ENCODE measurements at places on chromosomes 4 and X. TPM values are rescaled to one million over a fixed set of nuclear protein-coding genes. Genes with fewer than 3 reads are reported as not detected.
A peak's percentile ranks its signal among the peaks of the same experiment; 100 is the strongest.

The VCX3B gene
- not detected for total RNA-seq

DNA sequence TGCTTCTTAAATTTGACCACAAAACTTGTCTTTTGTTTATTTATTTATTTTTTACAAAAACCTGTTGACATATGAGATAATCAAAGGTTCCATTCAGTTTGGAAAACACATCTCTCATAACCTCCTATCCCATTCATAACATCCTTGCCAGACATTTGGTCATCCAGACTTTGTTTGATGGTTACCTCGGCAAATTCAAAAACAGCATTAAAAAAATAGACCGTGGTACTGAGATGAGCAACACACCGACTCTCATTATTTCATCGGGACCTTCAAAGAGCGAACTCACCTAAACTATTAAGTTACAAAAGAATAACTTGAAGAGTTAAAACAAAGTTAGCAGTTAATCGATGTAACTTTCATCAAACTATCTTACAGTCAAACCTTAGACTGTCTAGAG lies 85.8 kb upstream of the RPS6KA3 start:
- no peak for DNase-seq

DNA sequence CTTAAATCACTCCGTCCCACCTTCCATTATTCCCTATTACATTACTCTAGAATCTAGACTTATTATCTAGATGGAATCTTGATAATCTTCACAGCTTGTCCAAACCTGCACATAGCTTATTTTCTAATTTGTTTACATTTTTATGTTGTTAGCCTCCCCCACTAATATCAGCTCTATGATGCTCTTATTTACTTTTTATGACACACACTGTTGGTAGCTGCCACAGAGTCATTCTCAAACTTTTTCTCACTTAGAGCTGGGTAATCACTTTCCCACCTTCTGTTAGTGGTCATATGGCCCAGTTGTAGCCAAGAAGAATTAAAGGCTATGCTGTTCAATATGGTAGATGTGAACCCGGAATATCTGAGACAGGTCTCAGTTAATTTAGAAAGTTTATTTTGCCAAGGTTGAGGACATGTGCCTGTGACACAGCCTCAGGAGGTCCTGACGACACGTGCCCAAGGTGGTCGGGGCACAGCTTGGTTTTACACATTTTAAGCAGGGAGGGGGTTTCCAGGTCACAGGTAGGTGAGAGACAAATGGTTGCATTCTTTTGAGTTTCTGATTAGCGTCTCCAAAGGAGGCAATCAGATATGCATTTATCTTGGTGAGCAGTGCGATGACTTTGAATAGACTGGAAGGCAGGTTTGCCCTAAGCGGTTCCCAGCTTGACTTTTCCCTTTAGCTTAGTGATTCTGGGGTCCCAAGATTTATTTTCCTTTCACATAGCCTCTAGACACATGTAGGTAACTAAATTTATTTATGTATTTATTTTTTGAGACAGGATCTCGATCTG lies 7.0 kb upstream of the ADGRA3 start:
- DNase-seq = peak; percentile 70

DNA sequence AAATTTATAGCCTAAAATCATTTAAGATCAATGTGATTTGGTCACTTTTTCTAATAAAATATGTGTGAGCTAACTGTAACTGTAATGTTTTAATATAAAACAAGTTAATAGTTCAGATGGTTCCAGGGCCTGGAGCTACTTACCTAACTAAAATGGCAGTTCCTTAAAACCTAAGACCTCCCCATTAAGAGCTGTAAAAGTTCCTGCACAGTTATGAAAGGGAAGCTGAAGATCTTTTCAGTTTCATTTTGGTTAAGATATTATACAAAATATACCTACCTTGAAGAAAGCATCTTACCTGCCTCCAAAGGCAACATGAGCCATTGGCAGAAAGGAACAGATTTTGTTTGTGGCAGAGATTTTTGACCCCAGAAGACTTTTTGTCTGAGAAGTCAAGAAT lies 30.1 kb downstream of the HPF1 start:
- no peak for DNase-seq

DNA sequence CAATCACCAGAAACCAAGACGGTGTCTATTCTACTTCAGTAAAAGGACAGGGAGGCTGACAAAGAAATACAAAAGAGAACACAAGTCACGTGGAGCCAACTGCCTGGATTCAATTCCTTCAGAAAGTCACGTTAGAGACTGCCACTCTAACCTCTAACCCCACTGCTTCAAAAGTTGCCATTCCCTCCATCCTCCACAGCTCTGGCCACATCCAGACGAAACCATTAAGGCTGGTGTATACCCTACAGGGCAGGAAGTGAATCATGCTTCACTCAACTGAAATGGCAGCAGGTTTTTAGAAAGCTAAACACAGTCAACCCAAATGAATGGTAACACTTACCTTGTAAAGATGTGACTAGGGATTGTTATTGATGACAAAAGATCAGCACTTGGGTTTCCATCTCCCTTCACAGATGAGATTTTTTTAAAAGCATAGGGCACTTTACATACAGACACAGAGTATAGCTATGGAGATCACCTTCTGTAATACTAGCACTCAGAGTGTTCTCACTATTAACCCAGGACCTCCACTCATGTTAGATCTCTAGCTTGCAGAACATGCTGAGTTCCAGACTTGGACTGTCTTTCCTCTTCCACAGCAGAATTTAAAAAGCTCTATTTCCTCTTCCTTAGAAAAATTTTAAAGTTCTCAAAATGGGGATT lies 37.4 kb downstream of the MAML3 start:
- DNase-seq = no peak

DNA sequence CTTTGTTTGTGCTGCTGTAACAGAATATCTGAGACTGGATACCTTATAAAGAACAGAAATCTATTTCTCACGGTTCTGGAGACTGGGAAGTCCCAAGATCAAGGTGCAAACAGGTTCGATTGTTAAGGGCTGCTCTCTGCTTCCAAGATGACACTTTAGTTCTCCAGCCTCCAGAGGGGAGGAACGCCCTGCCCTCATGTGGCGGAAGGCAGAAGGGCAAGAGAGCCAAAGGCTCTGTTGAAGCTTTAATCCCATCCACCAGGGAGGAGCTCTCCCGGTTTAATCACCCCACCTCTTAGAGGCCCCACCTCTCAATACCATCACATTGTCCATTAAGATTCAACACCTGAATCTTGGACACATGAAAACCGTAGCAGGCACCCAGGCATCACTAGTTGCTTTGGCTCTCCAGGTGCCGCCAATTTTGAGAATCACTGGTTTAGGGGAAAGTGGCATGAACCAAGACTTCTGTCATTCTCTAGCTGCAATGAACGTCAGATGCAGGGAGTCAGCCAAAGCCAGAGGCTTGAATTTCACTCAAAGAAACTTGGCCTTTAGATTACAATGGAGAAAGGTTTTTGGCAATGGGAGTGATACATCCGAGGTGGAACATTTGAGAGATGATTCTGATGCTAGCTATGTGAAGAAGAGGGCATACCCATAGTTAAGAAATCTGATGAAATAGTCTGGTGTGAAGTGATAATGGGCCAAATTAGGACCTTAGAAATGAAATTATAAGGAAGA lies 15.7 kb downstream of the FHL1 start:
- peak; percentile 85 for DNase-seq

DNA sequence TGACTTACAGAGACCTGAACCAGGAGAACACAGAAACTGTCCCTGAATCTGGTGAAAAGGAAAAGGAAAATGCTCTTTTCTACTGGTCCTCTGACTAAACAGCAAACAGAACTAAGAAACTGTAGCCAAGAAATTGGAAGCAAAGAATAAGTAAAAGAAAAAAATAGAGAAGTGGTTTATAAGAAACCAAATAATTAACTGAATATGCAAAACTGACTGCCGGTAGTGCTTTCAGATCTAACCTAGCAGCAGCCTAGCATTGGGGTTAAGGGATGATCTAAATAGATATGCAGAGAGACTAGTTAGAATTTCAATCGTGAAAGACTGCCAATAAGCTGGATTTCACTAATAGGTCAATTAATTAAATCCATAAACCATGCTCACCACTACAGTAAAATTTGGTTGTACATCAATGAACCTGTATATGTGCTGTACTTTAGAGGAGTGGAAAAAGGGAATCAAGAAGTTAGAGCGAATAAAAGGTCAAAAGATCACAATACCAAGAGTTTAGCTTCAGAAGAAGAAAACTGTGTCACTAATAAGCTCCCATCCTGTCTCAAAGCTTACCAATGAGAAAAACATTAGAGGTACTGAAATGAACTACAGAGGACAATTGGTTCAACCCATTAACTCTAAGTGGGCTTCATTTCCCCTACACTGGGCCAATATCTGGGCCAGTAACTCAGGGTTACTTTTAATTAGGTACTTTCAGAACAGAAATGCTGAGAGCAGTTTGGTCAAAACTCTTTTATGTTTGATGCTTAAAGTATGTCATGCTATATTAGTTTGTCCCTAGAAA lies 53.6 kb downstream of the KLHL13 start:
- DNase-seq = no peak

DNA sequence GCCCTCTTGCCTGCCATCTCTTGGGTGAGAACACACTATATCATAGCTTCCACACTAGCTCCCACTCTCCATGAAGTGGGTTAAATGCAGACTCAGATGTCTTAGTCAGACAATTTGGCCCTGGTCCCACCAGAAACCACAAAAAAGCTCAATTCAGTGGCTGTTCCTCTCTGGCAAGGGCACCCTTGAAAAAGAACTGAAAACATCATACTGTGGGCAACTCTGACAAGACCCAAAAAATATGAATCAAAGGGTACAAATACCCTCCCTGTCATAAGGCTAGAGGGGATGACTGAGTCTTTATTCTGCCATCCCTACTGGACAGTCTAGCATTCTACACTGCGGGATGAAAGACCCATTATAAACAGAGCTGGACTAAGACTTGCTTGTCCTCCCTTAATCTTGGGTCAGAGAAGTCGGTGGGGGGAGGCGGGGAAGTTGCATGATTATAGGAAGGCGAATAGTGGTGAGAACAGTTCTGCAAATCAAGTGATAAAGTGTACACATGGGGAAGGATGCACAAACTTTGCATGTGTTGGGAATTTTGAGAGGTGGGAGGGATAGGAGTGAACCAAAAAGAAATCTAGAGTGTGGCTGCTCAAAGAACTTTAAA lies 172.1 kb downstream of the OPHN1 start:
- DNase-seq = no peak

DNA sequence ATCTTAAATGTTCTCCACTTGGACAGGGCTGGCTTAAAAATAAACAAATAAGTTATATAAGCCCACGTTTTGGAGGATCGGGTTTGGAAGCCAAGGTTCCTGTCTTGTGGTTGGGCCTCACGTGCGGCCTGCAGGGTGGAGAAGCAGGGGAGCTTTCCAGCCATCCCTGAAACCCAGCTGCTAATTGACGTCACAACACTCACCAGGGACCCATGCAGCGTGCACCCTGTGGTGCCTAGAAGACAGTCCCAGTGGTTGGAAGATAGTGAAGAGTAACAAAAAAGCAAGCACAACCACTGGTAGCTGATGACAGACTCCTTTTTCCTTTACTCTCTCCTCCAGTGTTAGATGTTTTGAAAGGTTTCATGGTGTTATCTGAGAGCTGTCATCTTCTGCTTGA lies 142.0 kb upstream of the RBPJ start:
- no peak for DNase-seq

- peak; percentile 39 for DNase-seq
Observed at GRCh38 chr4:184345573-184345922, 127.9 kb upstream of the ENPP6 start.

All from endodermal cell (in vitro differentiated cells).